ENCODE measurements at places on chromosomes 11 and 22.

DNA sequence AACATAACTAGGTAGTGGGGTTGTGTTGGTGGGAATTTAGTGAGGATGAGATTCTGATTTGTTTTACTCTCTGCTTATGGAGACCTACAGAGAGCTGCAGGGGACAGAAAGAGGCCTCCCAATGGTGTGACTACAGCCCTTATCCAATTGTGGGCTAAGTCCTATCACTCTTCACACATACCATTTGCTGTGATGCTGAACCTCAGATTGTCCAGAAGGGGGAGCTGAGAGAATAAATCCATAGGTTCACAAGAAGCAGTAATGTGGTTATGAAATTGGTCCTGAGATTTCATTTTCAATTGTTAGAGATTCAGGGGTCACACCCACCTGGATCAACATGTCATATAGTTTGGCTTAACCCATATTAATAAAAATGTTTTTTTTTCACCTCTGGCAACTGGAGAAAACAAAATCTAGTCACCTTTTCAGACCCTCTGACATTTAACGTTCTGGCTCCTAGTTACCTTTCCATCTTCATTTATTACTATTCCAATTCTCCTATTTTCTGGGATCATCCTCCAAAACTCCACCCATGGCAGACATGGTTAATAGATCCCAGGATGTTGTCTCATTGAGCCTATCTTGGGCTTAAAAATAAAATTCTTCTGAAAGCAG lies 53.3 kb upstream of the PTPN5 start:
- DNase-seq, result no peak

DNA sequence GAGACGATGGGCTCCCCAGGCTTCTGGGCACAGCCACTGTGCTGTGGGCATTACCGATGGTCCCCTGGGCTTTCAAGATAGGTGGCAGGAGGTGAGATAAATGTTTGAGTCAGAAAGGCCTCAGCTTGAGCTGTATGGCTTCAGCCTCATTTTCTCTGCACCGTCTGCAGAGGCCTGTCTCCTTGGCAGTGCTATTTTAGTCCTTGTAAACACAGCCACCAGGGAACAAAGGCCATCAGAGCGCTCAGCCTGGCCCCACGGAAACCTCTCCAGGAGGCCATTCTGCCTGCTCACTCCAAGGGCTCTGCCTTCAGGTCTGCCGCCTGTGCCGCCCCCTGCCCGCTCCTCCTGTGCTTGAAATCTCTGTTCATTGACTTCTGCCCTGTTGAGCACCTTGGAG lies 1424.9 kb downstream of the TBC1D22A start:
- DNase-seq, result no peak

- DNase-seq, result no peak
Observed at GRCh38 chr11:82937554-82937953, 36.0 kb downstream of the DDIAS start.

DNA sequence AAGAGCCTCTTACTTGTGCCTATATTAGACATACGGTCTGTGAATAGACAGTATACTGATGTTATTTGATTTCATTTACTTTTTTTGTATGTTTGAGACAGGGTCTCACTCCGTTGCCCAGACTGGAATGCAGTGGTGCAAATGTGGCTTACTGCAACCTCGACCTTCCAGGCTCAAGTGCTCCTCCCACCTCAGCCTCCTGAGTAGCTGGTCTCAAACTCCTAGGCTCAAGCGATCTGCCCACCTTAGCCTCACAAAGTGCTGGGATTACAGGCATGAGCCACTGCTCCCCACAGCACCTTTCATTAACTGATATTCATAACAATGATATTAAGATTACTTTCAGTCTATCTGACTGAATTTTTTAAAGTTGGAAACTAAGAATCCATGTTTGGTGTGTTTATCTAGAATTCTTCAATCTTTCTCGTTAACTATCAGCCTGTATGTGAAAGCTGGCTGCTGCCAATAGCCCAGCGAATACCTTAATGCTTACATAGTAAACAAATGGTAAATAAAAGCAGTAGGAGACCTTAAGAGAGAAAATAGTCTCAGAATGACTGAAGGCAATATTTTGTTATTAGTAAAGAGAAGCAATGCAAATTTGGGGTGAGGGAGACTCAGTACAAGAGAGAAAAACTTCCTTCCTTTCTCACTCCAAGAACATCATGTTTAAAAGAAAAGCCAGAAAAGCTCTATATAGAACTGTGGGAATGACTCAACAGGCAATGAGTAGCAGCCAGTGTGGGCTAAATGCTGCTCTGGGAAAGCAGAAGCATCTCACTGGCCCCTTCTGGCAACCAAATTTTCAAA lies 101.9 kb downstream of the MRTFA start:
- no peak for DNase-seq

DNA sequence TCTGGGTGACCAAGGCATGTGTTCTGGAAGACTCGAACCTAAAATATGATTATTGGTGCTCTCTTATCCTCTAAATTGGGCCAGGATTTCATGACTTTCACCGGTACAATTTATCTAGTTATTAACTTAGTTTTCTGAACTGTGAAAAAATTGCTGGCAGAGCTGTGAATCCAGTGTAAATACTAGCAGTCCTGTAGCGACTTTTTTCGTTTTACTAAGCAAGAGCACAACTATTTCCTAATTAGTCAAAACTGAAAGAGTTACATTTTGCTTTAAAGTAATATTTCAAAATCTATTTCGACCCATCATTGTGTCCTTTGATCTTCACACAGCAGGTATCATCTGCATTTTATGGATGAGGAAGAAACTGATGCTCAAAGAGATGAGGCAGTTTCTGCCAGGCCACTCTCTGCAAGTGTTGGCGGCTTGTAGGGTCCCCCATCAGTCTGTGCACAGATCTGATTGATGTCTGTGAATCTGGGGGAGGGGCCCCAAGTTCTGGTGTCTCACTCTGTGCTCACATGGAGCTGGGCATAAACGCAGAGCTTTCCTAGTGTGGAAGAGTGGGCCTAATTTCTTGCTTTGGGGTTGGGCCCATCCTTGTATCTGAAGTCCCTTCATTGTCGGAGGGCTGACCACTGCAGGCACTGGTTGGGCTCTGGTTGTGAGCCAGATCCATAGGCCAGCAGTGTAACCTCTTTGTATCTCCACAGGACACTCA lies 1.4 kb upstream of the TRMT2A start:
- DNase-seq, result no peak

DNA sequence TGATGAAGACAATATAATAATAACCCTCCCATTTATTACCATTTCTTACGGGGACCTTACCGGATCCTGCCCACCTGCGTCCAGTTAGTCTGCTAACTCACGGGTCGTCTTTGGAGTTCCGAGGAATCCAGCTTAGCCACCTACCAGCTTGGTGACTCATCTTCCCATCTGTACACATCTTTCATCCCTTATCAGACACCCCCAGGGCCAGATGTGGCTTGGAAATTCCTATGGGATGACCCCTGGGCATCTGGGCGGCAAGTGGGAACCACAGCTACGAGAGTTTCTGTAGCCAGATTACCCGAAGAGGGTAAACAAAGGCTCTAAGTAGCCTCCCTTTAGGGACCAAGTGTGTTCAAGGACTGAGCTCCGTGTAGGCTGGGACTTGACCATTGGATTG lies 12.8 kb upstream of the PRR5 start:
- DNase-seq, result no peak

GRCh38 chr11:112485280-112485679 lies 224.6 kb upstream of the PLET1 start:
- DNase-seq, result no peak

DNA sequence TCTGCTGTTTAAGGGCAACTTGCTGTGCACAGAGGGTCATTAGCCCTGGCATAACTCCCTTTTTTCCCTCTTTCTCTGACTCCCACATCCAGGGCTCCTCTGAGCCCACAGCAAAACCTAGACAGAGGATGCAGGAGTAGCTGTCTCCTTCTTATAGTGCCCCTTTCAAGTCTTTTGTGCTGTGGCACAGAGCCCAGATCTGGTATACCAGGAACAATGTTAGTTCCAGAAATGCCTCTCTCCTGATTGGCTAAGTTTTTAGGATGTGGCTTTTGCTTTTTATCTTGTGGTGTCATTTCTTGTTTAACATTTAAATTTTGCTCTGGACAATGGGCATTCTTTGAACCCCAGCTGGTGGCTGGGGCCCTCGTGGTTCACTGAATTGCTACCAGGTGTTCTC lies 25.6 kb upstream of the RRM1 start:
- DNase-seq, result no peak

GRCh38 chr11:15590132-15590531 lies 475.4 kb downstream of the INSC start:
- no peak for DNase-seq

DNA sequence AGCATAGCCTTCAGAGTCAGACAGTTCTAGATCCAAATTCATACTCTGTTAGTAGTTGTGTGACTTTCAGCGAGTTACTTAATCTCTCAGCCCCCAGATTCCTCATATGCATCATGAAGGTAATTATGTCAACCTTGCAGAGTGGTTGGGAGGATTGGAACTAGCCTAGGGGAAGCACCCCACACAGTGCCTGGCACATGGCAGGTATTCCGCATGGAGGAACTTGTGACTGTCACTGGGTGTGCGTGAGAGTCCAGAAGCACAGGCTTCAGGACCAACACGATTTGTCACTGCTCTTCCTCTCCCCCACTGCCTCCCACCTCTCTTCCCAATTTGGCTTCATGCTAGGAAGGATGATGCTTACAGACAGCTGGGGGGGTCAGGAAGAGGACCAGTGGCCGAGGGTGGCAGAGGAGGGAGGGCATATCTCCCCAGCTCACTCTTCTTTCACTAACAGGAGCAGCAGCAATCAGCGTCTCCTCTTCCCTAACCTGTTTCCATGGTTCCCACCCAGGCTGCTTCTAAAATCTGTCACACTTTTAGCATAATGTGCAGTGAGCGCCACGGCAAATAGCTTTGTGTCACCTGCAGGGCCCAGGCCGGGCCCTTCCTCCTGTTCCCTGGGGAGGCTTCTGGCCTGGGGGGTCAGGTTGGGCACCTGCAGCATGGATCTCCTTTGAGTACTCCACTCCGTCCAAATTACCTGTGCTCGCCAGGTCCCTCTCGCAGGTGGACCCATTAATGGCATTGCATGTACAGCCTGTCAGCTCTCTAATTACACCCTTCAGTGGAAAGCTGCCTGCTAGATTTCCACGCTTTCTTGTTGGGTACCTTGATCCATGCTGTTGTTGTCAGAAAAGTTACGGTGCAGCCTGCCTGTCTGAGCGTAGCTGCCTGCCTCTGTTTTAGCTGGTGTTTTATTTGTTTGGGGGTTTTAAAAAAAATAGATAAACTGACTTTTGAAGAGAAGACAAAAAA lies 400.4 kb downstream of the NXPE2 start:
- DNase-seq, result no peak

GRCh38 chr11:94857337-94857736 lies 89.2 kb downstream of the AMOTL1 start:
- DNase-seq, result no peak

DNA sequence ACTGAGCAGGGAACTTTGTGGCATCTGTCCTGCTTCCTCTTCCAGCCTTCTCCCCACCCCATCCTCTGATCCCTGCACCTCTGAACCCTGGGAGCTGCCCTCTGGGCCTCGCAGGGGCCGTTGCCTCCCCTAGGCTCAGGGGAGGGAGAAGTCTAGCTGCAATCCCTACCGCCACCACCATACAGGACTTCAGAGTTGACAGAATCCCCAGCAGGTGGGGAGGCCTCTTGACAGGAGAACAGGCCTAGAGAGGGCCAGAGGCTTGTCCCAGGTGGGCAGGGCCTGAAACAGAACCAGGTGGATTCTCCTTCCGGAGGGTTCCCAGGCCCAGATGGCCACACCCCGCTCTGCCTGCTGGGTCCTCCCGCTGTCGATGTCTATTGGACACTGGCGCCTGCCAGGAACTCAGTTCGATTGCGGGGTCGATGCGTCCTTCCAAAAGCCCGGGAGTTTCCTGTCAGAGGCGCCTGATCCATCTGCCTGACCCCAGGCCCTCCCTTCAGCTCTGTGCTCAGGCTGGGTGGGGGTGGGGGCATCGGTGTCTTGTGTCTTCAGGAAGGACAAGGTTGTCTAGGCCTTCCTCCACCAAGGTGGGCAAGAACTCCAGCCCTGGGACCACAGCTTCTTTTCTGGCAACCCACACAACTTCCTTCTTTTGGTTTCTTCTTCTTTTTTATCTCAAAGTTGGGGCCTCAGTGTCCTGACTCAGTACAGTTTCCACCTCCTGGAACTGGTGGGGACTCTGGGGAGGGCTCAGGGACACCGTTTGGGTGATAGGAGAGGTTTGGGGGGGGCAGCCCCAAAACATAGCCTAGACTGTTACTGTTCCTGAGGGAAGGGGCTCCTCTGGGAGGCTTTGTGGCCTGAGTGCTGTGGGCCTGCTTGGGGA lies 6.4 kb downstream of the STARD10 start:
- no peak for DNase-seq

GRCh38 chr22:29165321-29166060 lies 40.2 kb upstream of the EMID1 start:
- DNase-seq, result no peak

GRCh38 chr11:2990617-2991451 lies 1.3 kb downstream of the NAP1L4 start:
- DNase-seq, result no peak

DNA sequence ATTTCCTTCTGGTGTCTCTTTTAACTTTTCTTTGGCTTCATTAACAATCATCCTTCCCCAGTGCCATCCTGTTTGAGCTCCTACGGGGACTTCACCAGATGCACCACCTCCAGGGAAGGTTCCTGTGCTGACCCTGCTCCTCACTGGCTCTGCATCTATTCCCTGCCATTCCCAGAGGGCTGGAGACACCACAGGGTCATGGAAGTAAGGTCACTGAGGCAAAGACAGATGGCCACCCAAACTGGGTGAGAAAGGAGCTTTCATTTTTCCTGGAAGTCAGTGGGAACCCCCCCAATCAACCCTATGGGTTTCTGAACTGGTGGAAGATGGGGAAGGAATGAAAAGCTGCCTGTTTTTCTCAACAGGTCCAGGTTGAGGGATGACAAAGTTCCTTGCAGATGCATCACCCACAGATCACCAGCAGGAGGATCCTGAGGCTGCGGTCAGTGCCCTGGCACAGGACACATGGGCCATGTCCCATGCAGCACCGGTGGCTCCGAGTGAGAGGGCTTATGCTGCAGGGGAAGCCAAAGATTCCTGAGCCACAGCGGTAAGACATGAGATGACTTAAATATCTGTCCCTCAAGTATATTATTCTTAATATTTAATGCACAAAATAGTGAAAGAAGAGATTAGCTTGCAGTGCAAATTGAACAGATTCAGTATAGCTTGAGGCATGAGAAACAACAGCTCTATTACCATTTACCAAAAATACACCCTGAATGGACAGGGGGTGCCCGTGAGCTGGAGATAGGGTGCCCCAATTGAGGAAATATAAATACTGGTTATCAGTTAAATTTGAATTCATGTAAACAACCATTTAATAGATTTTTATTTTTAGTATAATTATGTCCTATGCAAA lies 73.0 kb upstream of the VPREB1 start:
- no peak for DNase-seq

DNA sequence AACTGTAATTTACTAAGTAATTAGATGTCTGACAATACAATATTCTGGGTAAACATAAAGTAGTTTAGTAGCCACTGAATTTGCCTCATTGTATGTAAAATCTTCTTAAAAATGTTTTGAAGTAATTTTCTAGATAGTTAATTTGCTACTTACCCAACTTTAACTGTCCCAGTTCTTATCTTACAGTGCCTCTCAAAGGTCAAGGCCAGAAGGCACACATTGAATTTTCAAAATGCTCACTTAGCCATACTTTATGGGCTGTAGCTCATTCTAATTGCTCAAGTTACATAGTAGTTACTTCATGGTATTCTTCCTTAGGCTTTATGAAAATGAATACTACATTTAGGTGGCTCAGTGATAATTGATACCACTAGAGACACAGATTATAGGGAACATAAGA lies 666.6 kb downstream of the CNTN5 start:
- DNase-seq, result no peak

All from stimulated activated CD8-positive, alpha-beta memory T cell treated with anti-CD3 and anti-CD28 coated beads, Interleukin-15, amount 100 ng/mL, for 24 hours (primary cell).